ENCODE measurements at places on chromosomes 7 and 10.

DNA sequence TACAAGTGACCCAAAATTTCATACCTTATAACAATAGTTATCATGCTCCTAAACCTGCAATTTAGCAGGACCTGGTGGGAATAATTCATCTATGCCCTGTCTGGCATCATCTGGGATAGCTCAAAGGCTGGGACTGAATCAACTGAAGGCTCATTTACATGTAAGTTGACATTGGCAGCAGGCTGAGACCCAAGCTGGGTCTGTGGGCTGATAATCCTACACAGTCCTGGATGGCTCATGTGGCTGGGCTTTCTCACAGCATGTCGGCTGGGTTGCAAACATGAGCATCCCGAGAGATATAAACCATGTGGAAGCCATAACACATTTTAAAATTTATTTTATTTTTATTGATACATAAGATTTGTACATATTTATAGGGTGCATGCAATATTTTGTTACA, 19.5 kb upstream of the ABCB5 start:
- no peak for DNase-seq

DNA sequence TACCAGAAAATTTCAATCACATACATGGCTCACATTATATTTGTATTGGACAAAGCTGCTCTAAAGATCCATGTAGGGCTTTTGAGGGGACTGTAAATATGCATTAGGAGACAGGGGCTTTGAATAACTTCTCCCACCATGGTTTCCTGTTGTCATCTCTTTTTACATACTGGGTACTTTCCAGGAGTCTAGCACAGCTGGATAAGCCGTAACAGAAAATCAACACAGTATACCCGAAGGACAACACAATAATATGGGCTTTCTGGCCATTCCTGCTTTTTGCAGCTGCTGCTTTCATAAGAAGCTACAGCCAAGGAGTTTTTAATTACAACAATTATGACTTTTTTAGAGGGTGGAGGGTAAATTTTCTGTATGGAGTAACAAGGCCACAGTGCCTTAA, 63.4 kb upstream of the SRPK2 start:
- DNase-seq = no peak

GRCh38 chr10:3776796-3777571, 8.0 kb downstream of the KLF6 start:
- no peak for DNase-seq

DNA sequence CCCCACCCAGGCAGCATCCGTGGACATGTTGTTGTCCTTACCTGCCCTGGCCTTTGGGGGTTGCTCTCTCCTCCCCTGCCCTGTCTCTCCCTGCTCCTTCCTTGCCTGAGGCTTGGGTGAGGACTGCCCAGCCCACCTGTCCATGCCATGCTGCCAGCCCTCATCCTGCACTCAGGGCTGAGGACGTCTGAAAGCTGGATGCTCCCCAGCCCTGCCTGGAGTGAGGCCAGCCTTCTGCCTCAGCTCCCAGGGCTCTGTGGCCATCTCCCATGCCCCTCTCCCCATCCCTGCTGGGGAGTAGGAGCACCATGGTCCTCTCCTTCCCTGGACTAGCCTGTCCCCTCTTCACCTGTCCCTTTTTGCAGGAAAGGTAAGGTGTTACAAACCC, 68.4 kb downstream of the RAMP3 start:
- no peak for DNase-seq

GRCh38 chr10:4868357-4868657, 42.3 kb downstream of the AKR1E2 start:
- no peak for DNase-seq
